ENCODE measurements at places on chromosomes 11 and 22.

DNA sequence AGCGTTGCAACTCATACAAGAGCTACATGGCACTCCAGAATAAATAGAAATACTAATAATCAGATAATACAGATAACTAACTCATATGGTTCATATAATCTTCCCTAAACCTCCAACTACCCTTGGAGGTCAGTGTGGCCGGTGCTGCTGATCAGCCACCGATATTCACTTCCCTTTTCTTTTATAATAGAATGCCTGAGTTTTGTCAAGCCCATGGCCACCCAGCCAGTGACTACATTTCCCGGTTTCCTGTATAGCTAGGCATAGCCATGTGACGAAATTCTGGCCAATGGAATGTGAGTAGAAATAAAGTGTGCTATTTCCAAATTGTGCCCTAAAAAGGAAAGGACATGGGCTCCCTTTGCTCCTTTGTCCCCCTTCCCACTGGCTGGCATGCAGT, 5.9 kb upstream of the CAT start:
- no peak for ATAC-seq

GRCh38 chr22:37564111-37564711, 3.9 kb downstream of the CDC42EP1 start:
- ATAC-seq = no peak

DNA sequence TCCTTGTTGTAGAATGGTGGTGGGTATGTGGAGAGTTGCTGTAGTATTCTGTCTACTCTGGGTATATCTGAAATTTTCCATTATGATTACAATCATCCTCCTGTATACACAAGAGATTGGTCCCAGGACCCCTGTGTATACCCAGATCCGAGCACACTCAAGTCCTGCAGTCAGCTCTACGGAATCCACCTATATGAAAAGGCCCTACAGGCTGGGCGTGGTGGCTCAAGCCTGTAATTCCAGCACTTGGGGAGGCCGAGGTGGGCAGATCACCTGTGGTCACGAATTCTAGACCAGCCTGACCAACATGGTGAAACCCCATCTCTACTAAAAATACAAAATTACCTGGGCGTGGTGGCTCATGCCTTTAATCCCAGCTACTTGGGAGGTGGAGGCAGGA, 17.2 kb downstream of the PARVA start:
- ATAC-seq = no peak

GRCh38 chr11:27718863-27719545, 18.7 kb upstream of the BDNF start:
- peak; percentile 75 for ATAC-seq

DNA sequence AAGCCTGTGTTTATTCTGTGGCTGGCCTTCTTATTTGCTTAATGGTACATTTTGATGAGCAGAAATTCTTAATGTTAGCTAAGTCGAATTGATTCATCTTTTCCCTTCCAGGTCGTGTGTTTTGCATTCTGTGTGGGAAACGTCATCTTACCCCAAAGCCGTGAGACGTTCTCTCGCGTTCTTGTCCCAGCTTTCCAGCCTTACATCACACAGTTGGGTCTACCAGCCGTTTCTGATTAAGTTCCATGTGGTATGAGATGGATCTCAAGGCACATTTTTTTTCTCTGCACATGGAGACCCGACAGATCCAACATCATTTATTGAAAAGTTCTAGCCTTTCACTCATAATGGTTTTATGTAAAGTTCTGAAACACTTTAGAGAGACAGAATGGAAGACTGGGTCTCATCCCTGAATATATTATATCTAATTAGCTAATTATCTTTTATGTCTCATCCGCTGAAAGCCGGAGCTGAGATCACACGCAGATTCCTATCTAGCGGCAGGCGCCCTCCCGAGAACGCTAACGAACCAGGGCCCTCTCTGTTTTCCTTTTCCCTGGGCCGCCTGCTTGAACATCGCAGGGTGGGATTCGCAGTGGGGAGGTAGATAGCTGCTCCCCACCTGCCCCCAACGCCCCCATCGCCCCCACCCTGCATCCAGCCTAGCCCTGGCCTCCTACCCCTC, 1162.2 kb downstream of the BRD1 start:
- peak; percentile 22 for ATAC-seq

All from motor neuron (in vitro differentiated cells).